ENCODE measurements at places on chromosomes 2 and 18.

DNA sequence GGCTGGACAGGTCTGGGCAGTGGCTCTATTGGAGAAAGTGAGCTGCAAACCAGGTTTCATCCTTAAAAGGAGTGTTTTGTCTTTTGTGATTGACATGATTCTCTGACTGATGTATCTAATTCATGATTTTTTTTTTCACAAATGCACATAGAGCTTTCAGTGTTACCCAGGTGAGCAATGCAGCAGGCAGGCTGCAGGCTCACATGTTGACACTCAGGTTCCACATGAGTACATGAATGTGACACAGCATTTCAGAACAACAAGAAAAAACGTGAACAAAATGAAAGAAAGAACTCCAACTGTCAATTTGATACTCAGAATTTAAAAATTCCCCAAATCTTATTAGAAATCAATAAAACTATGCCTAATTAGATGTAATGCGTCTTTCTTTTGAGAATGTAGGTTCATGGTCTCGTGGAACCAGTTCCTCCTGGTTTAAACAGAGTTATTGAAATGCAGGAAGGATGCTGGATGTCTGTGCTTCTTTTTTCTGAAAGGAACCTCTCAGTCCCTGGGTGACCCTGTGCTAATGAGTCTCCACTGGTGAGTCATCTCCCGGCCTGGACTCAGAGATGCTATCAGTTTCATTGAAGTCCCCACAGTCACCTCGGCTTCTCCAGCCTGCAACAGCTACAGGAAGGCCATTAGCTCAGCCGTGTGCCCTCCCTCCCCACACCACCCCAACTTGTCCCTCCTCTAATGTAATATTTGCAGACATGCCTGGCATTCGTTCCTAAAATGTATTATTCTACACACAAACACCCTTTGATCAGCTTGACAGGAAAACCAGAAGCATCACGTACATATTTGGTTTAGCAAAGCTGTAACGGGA lies 430.4 kb downstream of the LPIN1 start:
- DNase-seq = no peak

GRCh38 chr2:199589306-199589705 lies 131.6 kb upstream of the SATB2 start:
- no peak for DNase-seq

- peak; percentile 82 for DNase-seq
Measured at GRCh38 chr2:207558079-207558491, 28.3 kb downstream of the CREB1 start.

DNA sequence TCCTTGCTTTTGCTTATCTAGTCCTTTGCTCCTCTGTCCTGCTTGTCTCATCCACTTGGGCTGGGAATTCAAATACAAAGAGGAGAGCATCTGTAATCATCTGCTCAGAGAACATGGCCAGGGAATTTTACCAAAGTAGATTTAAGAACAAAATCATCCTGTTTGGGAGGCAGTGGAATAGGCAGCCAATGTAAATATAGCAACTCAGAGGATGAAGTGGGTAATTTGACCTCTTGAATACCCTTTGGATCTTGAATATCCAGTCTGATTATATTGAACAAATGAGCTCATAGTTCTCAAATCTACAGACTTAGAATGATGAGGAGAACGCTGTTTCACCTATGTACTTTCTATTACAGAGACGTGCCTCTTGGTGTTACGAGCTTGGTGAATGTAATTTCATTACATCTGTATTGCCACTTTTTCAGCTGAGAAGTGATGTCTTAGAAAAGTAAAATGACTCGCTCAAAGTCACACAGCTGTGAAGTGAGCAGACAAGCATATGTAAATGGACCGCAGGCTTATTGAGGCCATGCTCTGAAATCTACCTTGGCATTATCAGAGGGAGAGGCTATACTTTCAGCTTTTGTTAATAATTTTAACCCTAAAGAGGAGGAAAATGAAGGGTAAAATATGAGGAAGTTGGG lies 266.3 kb downstream of the MTX2 start:
- no peak for DNase-seq

- DNase-seq = peak; percentile 46
Measured at GRCh38 chr2:96769814-96770213, 9.1 kb downstream of the CNNM4 start.

DNA sequence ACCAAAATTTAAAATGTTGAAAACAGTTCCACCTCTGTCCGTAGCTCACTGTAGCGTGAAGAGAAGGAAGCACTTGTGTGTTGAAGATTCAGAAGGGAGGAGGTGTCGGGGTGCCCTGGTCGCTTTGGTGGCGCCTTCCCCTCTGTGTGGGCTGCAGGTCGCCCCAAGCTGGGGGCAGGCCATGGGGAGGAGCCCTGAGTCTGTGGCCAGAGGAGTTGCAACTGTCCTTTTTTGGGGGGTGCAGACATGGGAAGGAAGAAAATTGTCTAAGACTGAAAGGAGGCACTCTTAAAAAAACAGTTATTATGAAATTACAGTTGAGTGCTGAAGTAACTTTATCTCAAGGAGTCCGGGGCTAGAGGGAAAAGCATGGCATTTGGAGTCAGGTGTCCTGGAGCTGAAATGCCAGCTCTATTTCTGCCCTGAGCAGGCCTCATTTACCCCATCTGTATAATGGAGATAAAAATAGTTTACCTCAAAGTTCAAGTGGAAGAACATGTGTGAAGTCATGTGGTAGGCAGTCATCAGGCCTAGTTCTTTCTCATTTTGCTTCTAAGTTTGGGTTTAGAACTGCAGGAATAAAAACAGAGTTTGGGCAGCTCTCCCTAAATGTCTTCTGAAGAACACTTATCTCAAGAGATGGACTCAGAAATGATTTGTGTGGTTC lies 82.1 kb downstream of the RNF144A start:
- no peak for DNase-seq

GRCh38 chr2:45483997-45484396 lies 127.1 kb downstream of the SRBD1 start:
- peak; percentile 69 for DNase-seq

DNA sequence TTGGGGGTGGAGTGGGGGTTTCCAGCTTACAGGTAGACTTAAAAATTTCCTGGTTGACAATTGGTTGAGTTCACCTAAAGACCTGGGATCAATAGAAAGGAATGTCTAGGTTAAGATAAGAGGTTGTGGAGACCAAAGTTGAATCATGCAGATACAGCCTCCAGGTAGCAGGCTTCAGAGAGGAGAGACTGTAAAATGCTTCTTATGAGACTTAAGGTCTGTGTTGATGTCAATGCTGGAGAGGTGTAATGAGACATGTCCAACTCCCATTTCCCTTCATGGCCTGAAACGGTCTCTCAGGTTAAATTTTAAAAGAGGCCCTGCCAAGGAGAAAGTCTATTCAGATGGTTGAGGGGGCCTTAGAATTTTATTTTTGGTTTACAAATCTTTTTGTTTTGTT lies 38.5 kb upstream of the RND3 start:
- no peak for DNase-seq

GRCh38 chr2:162365392-162365791 lies 21.5 kb downstream of the GCA start:
- no peak for DNase-seq

DNA sequence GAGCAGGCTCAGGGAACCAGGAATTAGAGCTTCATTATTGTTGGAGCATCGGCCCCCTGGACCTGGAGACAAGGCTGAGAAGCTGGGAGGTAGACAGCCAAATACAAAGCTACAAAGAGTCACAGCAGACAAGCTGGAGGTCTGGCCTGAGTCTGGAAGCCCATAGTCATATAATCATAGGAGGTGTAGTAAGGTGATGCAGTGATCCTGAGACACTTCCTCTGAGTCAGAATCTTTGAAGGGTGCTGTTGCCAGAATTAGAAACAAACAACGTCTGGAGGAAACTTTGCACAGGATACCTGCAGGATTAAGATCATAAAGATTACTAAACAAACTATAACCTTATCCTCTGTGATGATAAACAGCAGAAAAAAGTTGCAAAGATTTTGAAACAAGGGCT lies 213.8 kb downstream of the DSC3 start:
- no peak for DNase-seq

- DNase-seq = no peak
Measured at GRCh38 chr18:64994370-64994769, 756.4 kb upstream of the CDH7 start.
